ENCODE measurements at places on chromosomes 3 and 15.

- DNase-seq: no peak
Observed at GRCh38 chr15:52233405-52233804, 42.2 kb upstream of the GNB5 start.

DNA sequence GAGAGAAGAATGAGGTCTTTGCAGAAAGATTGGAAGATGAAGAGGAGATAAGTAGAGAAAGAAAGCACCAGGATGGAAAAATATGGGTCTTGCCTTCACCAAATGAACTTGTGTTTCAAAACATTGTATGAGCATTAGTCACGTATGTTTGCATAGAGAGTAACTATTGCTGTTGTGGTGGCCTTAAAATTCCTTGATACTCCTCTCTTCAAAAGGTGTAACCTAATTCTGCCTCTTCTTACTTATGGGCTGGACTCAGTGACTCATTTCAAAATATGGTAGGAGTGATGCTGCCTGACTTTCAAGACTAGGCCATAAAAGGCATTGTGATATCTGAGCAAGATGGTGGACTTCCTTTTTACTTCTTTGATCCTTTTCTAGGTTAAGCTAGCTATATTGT lies 228.7 kb upstream of the ZNF385D start:
- DNase-seq: no peak

DNA sequence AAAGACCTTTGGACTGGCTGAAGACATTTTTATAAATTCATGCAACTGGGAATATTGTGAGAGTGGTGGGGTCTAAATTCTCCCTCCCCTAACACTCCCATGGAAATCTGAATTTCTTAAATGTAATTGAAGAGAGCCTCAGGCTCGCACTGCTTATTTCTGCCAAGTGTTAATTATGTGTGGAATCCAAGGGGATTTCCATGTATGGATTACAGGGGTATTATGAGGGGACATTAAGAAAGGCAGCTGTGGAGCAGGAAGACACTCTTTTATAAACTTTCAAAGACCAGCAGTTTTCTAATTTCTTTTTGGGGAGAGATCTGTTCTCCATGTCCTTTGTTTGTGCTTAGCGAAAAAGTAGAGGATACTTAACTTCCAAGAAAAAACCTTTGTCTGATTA lies 152.1 kb upstream of the TBL1XR1 start:
- no peak for DNase-seq

DNA sequence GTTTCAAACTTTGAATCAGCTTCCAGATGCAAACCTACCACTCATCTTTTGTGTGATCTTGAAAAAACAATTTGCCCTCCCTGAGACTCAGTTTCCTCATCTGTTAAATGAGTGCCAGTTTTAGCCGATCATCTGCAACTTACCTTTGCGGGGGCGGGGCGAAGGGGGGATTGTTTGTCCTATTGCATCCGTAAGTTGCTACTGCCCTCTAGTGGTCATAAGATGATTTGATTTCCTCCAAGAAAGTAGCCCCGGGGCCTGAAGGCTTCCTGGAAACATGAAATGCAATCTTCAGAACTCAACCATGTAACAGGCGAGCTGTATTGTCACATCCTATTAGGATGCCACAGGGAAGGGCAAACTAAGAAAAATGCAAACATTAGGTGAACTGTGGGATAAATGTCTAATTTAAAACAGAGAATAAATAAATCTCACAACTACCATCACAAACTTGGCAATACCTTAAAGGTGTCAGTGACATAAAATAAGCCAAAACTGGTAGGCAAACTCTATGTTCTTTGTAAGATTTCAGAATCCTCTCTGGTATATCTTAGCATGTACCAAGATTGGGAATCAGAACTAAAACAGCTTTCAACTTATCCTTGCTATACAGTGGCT lies 63.5 kb upstream of the CLDN18 start:
- peak; percentile 84 for DNase-seq

- DNase-seq: no peak
Observed at GRCh38 chr3:111971533-111972130, 7.2 kb upstream of the ABHD10 start.

DNA sequence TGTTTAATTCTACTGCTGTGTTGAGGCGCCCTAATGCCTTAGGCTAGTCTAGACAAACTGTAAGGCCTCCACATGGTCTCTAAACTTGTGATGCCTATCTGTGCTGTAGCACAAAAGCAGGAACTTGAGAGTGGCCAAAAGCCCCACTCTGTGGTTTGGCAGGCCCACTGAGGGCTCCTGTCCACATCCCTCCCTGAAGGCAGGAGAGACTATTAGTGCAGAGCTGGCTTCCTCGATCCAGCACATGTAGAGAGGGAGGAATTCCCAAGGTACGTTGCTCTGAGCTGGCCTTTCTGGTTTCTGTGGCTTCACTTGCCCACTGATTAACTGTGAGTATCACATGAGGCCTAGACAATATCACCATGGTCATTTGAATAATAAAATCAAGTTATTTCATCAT lies 90.6 kb downstream of the POLR2M start:
- no peak for DNase-seq
